SK-MEL-5 (cell line): ENCODE measurements at places on chromosomes 12 and 14.

DNA sequence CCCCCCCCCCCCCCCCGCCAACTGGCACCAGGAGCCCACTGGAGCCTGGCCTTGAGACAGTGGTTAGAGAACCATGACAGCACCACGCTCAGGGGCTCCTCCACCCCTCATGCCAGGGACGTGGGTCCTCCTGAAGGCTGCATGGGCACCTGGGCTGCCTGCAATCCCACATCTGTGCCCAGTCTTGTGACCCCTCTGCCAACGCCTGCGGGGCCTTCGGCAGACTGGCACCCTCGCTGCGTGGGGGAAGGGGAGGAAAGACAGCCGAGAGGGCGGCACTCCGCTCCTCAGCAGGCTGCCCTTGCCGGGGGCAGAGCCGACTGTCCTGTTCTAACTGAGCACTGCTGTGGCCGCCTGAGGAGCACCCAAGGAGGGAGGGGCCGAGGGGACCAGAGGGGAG lies 6.0 kb downstream of the LRTM2 start:
- DNase-seq, result no peak

- DNase-seq, result no peak
Observed at GRCh38 chr12:59182658-59183455, 262.6 kb upstream of the LRIG3 start.

GRCh38 chr12:113582521-113583218 lies 111.0 kb upstream of the LHX5 start:
- no peak for DNase-seq

- peak; percentile 11 for DNase-seq
Observed at GRCh38 chr14:49303946-49304516, 282.1 kb downstream of the RPS29 start.

- DNase-seq, result peak; percentile 13
Observed at GRCh38 chr12:102990419-102990818, 32.9 kb downstream of the ASCL1 start.
